Inflammatory macrophage (primary cell): ENCODE measurements at places on chromosomes 4 and X.

DNA sequence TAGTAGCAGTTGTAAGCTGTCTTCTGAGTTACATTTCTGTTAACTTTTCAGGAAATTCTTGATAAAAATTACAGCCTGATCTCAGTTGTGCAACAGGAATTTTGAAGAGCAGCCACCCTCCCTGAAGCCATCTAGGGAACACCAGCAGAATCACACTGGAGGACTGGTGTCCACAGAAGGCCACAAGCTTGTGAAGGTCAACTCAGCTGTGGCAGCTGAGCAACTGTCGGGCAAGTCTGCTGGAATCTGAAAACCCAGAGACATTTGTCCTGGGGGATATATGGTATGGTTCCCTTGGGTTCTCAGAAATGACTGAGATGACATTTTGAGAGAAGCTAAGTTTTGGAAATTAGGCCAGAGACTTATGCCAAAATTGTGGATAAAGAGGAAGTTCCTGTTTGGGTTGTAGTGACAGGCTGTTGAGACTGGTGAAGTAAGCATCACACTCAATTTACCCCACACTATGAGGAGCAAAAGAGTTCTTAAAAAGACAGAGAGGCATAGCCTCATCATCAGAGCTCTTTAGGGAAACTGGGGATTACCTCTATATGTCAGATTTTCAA is 78.1 kb upstream of the TNIP3 start:
- no peak for DNase-seq

- no peak for DNase-seq
These were observed 158.2 kb upstream of the DDIT4L start for GRCh38 chr4:100348473-100348872.

GRCh38 chr4:15506464-15506863 is 36.8 kb downstream of the CC2D2A start:
- DNase-seq = no peak

GRCh38 chrX:37662181-37662580 is 23.4 kb upstream of the XK start:
- DNase-seq = no peak

GRCh38 chr4:8706216-8707044 is 113.9 kb downstream of the CPZ start:
- no peak for DNase-seq

DNA sequence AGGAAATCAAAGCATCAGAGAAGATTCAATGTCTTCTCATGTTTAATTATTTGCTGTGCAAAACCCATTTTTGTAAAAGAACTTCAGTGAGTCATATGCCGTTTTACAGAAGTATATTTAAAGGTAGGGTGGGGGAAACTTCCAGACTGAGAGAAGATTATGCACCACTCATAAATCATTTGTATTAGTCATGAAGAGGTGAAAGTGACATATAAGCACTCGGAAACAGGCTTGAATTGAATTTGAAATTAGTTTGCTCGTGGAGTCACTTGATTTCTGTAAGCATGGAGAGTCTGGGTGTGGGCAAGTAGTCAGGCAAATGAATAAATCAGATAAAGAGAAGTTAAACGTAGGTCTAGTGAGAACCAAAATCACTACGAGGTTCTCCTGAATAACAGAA is 335.1 kb downstream of the ANK2 start:
- DNase-seq = no peak
